ENCODE measurements at places on chromosomes 3 and 15.

- no peak for ATAC-seq
Measured at GRCh38 chr3:184741259-184741556, 29.3 kb upstream of the MAGEF1 start.

GRCh38 chr3:188305220-188305619, 151.3 kb downstream of the LPP start:
- no peak for ATAC-seq

- no peak for ATAC-seq
Measured at GRCh38 chr15:92907229-92907628, 7.1 kb downstream of the CHD2 start.

GRCh38 chr3:184523825-184524615, 37.6 kb upstream of the EPHB3 start:
- ATAC-seq: peak; percentile 97

DNA sequence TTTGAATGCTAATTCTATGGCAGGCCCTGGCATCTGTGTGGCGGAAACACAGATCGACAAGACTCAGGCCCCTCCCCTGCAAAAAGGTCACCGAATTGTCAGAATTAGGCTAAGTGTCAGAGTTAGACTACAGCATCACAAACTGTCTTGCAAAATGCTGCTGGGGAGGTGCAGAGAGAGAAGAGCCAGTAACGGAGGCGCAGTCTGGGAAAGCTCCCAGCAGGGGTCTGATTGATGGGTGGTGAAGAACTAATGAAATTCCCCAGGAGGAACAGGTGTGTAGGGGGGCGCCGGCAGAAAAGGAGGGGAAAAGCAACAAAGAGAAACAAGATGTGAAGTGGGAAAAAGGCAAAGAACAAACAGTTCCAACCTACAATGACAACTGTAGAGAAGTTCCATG, 72.7 kb upstream of the TAMM41 start:
- ATAC-seq: no peak

- ATAC-seq: no peak
Measured at GRCh38 chr3:169022457-169022856, 641.1 kb downstream of the MECOM start.

DNA sequence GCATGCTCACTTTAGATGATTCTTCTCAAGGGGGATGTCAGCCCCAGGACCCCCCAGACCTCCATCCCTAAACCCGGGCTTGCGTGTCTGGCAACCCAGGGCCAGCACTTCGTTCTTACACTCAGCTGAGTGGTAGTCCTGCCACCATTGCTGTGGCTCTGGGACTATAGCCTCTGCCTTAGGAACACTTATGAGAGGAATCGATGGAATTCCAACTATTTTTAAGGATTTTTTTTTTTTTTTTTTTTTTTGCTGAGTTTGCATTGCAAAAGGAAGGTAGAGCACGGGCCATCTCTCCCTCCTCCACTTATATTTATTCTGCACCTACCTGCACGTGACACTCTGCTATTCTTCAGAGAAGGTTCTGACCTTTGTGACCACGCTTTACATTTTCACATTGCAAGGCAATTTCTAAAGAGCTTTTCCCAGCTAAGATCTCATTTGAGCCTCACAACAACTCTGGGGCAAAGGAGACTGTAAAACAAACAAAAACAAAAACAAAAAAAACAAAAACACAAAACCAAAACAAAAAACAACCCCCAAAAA, 113.9 kb downstream of the LPP start:
- no peak for ATAC-seq

DNA sequence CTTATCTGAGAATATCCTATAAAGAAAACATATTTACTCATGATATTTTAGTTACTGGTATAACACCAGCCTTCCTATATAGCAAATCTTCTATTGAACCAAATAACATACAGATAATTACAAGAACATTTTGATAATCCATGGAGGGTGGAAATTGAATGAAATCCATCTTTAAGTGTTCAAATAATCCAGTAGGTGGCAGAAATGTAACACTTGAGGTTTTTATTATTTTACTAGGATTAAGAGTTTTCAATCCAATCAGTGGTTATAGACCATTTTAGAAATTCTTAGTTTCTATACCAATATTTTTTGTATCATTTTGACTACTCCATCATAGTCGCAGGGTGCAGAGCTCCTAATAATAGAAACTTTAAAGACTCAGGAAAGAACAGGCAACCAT, 101.9 kb upstream of the KCNH8 start:
- no peak for ATAC-seq

GRCh38 chr3:182268711-182269110, 524.6 kb upstream of the ATP11B start:
- no peak for ATAC-seq

DNA sequence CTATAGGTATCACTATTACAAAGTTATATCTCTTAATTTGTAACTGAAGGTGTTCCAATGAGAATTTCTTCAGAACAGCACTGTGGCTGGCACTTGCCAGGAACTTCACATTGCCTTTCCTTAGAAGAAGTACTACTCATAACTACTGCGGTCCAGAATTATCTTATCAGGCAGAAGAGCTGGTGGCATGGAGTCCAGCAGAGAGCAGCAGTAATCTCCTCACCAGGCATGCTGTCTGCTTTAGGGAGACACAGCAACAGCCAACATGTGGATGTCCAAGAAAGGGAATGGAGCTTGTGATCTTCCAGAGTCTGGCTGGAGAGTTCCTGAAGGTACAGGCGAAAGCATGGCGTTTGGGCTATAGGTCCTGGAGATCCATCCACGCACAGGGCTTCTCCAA, 919.7 kb upstream of the NR2F2 start:
- no peak for ATAC-seq

DNA sequence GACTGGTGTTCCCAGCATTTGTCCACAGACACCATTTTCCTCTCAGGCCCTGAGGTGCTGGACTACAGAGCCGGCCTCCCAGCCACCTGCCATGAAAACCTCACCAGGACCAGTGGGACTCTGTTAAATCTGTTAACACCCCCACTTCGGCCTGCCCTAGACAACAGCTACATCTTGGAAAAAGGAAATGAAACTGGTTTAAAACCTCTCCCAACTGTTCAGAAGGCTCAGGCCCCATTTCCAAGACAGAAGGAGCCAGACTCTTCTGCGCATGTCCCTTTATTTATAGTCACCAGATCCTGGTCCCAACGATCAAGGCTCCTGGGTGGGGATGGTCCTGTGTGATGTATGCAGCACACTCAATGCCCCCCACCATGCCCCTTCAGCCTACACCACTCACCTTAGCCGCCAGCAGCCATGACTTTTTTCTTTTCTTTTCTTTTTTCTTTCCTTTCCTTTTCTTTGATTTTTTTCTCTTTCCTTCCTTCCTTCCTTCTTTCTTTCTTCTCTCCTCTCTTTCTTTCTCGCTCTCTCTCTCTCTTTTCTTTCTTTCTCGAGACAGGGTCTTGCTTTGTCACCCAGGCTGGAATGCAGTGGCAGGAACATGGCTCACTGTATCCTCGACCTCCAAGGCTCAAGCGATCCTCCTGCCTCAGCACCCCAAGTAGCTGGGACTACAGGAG, 25.5 kb upstream of the FLNB start:
- ATAC-seq: no peak

GRCh38 chr15:22968366-22968765, 11.8 kb downstream of the CYFIP1 start:
- ATAC-seq: peak; percentile 49

- ATAC-seq: no peak
Measured at GRCh38 chr3:146390006-146390772, 79.2 kb downstream of the PLSCR2 start.

GRCh38 chr3:158748237-158748828, 16.1 kb upstream of the RARRES1 start:
- ATAC-seq: no peak

GRCh38 chr15:91592567-91592966, 260.9 kb upstream of the SLCO3A1 start:
- no peak for ATAC-seq

- ATAC-seq: no peak
Measured at GRCh38 chr15:49110158-49110944, 45.0 kb downstream of the COPS2 start.

DNA sequence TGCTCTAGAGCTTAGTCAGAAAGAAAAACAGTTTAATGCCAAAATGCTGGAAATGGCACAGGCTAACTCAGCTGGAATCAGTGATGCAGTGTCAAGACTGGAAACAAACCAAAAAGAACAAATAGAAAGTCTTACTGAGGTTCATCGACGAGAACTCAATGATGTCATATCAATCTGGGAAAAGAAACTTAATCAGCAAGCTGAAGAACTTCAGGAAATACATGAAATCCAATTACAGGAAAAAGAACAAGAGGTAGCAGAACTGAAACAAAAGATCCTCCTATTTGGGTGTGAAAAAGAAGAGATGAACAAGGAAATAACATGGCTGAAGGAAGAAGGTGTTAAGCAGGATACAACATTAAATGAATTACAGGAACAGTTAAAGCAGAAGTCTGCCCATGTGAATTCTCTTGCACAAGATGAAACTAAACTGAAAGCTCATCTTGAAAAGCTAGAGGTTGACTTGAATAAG, 150.5 kb upstream of the LRRFIP2 start:
- ATAC-seq: no peak

- ATAC-seq: no peak
Measured at GRCh38 chr15:98562331-98562937, 85.9 kb upstream of the IGF1R start.

GRCh38 chr15:73746883-73747282, 6.3 kb downstream of the INSYN1 start:
- ATAC-seq: no peak

DNA sequence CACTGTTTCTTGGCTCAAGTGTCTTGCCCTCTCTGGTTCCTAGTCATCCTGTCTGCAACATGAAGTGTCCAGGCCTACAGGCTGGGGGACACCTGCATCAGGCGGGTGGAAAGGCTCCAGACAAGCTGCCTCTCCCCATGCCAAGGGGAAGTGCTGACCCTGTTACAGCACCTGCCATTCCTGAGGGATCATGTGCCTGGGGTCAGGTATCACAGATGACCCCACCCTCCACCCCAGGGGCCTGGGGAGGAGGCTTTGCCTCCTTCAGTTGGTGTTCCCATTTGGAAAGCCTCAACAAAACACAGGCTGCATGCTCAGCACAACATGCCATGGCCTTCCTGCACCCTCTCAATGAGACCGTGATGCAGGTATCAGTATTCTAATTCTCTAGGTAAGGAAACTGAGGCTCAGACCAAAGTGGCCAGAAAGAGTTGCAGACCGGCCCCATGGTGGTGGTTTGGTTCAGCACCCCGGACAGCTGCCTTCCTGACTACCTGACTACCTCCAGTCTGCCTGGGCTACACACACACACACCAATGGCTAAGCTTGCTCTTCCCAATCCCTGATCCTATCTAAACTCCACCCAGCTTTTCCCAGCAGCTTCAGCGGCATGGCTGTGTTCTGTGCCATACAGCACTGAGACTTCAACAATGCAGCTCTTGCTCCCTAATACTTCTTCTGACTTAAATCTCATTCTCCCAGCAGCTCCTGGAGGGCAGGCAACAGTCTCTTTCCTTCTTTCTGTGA, 69.7 kb upstream of the LINGO1 start:
- peak; percentile 61 for ATAC-seq

DNA sequence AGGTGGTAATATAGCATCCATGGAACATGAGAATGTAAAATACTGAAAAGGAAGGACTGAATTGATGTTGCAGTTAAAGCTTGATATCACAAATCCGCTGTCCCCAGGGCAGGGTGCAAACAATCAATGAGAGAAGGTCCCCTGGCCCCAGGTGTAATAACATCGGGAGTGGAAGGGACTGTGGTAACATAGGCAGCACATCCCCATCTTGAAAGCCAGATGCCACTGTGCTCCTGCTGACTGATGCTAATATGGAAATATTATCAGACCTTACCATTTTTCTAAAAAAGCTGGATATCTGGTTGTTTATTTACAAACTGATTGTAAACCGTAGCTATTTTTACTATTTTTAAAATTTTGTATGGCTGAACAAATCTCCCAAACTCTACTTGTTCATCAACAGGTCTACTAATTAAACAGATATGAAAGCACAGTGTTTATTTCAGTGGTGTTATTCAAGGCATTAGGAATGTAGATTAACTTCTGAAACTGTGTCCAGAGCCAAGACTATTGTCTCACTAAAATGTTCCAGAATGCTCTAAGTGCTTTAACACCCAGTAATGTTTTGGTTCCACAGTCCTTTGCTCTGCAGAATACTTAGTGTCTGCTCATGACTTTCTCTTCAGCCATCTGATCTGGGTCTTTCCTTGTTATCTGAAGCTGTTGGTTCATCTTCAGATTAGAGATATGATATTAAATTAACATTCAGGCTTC, 386.0 kb upstream of the RARB start:
- ATAC-seq: no peak

GRCh38 chr3:107142786-107143575, 234.3 kb upstream of the CCDC54 start:
- ATAC-seq: no peak

DNA sequence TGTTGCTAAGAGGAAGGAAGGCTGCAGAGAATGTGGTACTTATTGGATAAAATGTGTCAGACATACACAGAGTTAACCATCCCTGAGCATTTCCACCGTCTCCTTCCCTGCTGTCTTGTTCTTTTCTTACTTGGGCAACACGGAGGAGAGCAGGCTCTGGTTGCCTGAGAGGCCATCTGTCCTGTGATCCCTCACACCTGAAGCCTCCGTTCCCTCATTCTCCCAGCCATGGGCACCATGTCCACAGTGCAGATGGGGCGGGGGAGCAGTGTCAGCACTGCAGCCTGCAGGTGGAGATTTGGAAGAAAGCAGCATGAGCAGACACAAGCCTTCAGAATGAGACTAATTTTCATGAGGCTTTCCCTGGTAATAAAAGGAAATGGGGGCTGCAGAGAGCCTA, 133.7 kb downstream of the CHCHD6 start:
- ATAC-seq: no peak

- no peak for ATAC-seq
Measured at GRCh38 chr3:113698956-113699355, 2.5 kb upstream of the USF3 start.

DNA sequence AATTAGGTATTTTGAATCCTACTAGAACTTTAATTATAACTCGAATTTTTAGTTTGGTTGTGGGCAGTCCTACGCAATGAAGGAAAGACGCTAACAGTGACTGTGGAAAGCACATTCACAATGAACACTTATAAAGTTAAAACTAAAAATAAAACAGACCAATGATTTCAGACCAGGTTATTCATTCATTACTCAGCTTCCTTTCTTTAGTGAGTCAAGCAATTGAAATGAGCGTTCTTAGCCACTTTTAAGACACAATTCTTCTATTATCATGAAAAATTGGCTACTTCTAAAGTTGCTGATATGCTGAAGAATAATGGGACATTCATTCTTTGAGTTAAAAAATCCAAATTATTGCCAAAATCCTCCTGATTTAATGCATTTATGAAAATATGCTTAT, 66.0 kb upstream of the CMSS1 start:
- no peak for ATAC-seq

DNA sequence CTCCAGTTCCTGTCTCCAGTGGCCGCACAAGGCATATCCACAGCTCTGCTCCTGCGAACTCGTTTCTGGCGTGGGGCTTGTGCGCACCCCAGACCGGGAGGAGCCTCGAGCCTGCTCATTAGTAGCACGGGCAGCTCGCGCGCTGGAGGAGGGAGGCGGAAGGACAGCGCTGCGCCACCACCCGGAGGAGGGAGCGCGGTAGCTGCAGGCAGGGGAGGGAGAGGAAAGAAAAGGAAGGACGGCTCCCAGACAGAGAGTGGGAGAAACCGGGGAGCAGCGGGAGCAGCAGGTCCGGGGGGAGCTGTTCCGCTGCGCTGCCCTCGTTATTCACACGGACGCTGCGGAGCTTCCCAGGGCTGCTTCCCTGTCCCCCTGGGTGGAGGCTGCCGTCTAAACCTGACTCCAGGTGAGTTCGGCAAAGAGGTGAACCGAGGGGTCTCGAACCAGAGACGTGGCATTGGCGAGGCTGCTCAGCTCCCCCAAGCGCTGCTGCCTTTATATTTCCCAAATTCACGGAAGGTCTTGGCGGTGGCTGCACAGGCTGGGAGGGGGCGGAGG, 121.3 kb upstream of the ZNF717 start:
- peak; percentile 100 for ATAC-seq

Data from motor neuron (in vitro differentiated cells).